ENCODE measurements at places on chromosomes 1 and 21.

GRCh38 chr1:182337736-182338571 lies 53.6 kb downstream of the GLUL start:
- no peak for DNase-seq

- no peak for DNase-seq
Measured at GRCh38 chr1:111275780-111276433, 14.7 kb upstream of the CHIA start.

GRCh38 chr1:157831968-157832626 lies 9.5 kb downstream of the CD5L start:
- DNase-seq: no peak

DNA sequence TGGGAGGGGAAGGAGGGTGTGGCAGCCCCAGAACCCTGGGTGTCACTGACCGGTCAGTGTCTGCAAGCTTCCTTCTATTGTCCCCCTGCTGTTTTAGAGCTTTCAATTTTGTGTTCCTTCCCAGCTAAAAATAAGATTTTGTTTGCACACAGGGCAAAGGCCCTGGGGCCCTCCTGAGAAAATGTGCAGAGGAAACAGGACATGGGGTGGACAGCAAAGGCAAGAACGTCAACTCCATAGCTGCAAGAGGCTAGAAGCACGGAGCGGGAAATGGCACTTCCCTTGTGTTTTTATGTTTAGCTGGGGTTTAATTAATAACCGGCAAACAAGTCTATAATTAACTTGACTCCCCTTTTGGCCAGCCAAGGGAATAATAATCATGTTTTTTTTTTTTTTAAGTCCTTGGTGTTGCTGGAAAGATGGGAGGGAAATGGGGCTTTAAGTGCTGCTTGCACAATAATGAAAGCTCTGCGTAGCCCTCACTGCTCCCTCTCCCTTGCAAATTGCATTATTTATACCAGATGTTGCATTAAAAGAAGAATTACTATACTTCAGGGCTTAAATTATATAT lies 261.4 kb upstream of the USP24 start:
- no peak for DNase-seq

- no peak for DNase-seq
Measured at GRCh38 chr1:243970077-243970476, 81.0 kb upstream of the ZBTB18 start.

Data from esophagus squamous epithelium (tissue), 5 donors.